Substantia nigra (tissue), 51 donors: ENCODE measurements at places on chromosomes 3 and 15.

DNA sequence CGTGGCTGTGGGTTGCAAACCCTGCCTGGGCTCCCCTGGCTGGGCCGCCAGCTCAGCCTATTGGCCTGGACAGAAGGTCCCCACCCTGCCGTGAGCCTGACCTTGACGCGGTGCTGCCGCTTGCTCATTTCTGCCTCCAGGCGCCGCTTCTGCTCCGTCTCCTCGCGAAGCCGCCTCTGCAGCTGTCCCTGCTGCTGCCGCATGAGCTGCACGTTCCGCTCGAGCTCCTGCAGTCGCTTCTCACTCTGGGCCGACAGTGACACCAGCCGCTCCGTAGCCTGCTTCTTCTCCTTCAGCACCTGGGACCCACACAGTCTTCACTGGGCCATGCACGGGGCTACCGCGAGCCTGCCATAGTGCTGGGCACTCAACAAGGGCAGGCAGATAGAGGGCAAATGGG, 21.7 kb downstream of the KIF7 start:
- DNase-seq = no peak

DNA sequence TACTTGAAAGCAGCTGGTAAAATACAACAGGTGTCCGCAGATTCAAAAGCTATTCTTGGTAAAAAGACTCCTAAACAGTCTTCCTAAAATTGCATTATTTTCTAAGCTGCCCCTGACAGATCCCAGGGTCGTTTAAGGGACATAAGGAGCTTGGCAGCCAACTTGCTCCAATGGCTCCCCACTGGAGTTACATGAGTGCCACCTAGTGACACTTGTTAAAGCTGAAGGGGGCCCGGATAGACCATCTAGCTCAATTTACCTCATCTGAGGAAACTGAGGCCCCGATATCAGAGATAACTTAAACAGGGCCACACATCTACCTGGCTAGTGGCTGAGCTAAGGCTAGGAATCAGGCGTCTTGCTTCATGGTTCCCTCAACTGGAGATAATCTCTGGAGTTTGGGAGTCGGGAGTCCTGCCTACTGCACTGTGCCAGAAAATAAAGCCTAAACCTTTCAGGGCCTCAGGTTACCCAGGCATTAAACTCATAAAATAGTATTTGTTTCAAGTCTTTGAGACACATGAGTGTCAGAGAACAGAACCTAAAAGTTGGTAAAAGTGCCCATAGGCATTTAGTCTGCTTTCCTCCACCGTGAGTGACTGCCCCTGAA, 6.5 kb upstream of the TBC1D23 start:
- no peak for DNase-seq

GRCh38 chr3:21795921-21796320, 44.9 kb upstream of the ZNF385D start:
- DNase-seq = no peak

DNA sequence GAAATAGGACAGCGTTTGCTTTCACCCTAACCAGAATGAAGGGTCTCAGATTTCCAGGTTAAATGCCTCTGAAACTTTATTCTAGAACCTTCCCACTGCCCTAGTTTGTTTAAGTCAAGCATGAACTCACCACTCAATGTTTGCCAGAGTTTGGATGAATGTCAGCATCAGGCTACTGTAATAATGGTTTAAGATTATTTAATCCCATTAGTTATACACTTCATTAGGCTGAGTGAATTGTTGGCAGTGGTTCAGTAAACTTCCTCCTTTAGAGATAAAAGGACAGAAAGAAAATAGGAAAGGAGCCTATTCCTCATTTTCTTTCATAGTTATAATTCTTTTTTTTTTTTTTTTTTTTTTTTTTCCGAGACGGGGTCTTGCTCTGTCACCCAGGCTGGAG, 401.9 kb upstream of the TPRG1 start:
- DNase-seq = no peak

DNA sequence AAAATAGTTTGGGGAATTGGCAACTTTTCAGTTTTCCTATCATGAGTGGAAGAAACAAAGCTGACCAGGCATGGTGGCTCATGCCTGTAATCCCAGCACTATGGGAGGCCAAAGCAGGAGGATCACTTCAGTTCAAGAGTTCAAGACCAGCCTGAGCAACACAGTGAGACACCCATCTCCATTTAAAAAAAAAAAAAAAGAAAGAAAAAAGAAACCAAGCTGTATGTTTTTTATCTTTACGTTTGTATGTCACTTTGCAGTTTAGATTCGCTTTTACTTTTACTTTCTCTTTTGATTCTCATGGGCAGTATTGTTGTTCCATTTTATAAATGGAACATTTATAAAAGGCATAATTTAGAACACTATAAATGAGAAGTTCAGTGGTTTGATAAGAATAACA, 31.2 kb upstream of the TNIK start:
- DNase-seq = no peak

GRCh38 chr15:78417754-78418630, 20.0 kb upstream of the IREB2 start:
- DNase-seq = no peak

DNA sequence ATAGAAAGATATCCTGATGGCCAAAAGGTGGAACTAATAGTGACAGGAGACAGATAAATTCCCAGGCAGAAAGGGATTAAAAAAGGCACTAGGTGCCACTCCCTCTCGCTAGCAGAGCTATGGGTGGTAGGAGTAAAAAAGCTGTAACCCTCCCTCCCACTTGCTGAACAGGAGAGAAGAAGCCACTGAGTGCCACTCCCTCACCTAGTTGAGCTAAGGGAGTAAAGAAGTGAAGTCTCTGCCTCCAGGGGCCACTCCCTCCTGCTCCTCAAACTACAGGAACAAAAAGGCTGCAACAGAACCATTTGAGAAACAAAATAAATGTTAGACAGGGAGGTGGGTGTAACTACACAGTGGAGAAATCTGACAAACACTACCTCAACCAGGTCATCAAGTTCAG, 276.2 kb upstream of the EPHA6 start:
- no peak for DNase-seq

- no peak for DNase-seq
Observed at GRCh38 chr3:104685492-104685891, 681.2 kb upstream of the ALCAM start.

GRCh38 chr15:92332125-92332899, 61.4 kb upstream of the ST8SIA2 start:
- DNase-seq = no peak

DNA sequence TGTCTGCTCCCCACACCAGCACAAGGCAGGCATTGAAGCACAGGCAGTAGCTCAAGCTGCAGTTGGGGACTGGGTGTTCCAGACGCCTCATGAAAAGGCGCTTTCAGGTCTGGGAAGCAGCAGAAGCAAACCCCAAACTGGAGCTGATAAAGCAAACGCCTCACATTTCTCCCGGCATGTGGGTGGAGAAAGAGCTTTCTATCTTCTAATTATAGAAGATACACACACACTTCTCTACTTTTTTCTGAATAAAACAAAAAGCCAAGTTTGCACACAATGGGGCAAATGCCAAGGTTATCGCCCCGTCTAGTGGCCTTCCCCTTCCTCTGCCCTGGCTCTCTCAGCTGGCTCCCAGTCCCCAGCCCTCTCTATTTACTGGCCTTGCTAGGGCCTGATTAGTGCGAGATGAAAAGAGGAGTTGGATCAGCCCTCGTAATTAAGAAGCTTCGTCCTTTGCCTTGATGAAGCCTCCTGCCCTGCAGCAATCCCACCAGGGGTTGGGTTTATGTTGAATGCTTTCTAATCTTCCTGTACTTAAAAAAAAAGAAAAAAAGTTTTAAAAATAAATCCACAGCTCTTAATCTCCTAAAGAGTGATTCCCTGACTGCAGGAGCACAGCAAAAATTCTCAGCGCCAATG, 120.2 kb downstream of the MEGF11 start:
- peak; percentile 83 for DNase-seq

DNA sequence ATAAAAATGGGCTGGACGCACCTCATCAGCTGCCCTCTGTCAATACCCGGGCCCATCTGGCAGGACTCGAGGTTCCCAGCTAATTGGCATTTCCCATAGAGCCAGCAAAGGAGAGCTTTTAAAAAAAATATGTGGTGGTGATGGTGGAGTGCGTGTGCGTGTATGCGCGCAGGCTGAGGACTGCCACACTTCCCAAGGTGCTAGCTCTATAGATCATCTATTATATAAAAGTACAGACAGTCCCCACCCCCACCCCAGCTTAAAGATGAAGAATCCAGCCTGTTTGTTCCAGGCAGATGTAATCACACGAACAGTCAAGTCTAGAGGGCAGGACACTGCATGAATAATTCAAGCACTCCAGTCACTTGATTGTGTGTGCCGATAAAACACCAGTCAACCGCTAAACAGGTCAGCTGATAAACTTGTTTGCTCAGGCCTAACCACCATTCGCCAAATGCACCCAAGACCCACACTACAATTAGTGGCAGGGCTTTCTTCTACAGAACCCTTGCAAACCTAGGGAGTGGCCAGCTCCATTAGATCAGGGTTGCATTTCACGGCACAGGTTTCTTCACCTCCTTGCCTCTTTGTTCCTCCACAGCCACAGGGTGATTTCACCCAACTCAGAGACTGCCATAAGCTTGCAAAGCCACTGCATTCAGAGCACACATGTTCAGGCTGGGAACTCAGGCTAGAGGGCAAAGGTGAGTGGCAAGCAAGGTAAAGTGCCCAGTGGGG, 5.8 kb downstream of the TLE3 start:
- DNase-seq = no peak

DNA sequence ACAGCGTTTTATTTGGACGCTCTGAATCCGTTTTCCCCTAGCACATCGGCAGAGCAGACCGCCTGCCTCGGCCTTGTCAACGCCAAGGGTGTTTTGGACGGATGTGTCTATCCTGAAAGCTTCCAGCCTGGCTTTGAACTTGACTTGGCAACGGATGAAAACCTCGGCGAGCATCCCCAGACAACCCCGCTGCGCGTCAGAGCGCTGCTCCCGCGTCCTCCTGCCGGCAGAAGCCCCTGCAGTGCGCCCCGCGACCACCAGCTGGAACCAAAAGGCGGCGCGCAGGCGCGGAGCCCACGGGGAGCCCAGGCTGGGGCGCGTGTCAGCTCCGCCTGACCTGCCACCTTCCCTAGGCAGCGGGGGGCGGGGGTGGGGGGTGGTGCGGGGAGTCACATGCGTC, 26.2 kb upstream of the ARL8B start:
- DNase-seq = no peak

- DNase-seq = no peak
Observed at GRCh38 chr3:44058022-44058867, 183.4 kb upstream of the TOPAZ1 start.

DNA sequence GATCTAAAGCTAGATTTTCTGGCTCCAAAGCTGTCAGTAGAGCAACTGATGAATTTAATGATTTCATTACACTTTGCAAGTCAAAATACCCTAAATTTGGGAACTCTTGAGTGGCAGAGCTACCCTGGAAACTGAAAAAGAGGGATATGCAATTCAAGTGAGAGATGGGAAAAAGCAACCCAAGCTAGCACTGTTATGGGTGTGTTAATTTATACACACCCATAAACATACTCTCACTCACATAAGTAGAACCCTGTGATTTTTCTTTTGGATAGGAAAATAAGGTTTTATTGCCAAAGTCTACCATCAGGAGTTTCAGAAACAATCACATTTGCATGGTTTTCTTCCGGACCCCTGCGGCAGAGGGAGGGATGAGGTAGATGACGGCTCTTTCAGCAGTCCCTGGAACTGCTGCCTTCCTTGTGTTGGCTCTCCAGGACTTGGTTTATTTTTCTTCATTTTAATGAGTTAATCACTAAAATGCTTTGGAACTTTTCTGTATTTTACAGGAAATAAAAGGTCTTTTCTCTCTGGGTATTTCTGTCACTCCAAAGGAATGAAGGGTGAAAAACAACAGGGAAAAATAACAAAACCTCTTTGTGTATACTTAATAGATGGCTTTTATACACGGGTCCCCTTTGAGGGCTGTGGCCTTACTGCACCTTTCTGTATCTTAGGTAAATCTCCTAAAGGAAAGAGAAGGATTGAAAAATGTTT, 63.8 kb downstream of the TTC23 start:
- DNase-seq = no peak

DNA sequence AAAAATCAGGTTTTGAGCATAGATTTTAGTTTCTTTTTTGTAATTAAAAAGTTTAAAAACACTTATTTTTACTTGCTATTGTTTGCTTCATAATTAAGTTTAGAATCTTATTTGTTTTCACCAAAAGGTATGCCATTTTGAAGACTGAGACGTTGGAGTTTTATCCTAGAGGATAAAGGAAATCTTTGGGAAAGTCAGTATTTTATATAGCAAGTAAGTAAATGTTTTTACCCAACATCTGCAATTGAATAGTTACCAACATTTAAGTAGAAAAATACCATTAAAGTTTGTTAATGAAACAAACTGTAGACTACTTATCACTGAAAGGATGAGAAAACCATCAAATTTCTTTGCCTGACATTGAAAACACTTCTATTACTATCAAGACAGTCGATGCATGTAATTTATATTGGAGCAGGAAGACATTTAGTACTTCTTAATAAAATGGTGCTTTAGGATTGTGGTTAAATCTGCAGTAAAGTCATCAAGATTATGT, 14.0 kb upstream of the CHD2 start:
- no peak for DNase-seq

GRCh38 chr3:15336057-15336456, 3.7 kb upstream of the SH3BP5 start:
- no peak for DNase-seq

DNA sequence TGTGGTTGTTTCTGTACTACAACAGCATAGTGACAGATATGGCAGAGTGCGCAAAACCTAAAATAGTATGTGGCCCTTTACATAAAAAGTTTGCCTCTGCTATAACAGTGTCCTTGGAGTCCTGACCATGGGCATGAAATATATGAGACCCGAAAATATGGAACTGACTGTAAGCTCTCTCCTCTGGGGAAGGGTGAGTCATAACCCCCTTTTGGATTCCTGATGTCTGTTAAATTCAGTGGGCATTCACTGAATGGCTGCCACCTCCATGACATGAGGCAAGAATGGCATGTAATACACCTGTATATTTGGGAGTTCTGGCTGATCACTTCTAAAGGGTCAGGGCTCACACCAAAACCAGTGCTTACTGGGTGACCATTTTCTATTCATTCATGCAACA, 6.1 kb downstream of the TBC1D2B start:
- DNase-seq = no peak

GRCh38 chr3:194785315-194785714, 99.6 kb downstream of the FAM43A start:
- no peak for DNase-seq
